ENCODE measurements at places on chromosomes 3 and 15.

DNA sequence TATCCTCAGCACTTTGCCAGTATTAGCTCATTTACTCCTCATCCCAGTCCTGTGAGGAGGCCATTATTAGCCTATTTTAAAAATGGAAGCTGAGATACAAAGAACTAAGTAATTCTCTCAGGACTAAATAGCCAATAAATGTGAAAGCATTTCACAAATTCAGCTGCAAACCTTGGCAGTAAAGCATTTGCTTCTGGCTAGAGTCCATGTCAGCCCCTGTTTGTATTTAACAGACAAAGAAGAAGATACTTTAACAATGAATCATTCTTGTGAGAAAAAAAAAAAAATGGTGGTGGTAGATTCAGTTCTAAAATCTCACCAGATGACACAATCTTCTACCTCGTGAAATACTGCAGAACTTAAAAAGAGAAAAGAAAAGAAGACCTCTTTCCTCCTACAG is 85.0 kb upstream of the CNTN6 start:
- no peak for DNase-seq

- DNase-seq: no peak
These were observed 33.0 kb downstream of the ZIC4 start for GRCh38 chr3:147373301-147373700.

GRCh38 chr3:72386327-72387000 is 461.8 kb downstream of the SHQ1 start:
- DNase-seq: no peak

DNA sequence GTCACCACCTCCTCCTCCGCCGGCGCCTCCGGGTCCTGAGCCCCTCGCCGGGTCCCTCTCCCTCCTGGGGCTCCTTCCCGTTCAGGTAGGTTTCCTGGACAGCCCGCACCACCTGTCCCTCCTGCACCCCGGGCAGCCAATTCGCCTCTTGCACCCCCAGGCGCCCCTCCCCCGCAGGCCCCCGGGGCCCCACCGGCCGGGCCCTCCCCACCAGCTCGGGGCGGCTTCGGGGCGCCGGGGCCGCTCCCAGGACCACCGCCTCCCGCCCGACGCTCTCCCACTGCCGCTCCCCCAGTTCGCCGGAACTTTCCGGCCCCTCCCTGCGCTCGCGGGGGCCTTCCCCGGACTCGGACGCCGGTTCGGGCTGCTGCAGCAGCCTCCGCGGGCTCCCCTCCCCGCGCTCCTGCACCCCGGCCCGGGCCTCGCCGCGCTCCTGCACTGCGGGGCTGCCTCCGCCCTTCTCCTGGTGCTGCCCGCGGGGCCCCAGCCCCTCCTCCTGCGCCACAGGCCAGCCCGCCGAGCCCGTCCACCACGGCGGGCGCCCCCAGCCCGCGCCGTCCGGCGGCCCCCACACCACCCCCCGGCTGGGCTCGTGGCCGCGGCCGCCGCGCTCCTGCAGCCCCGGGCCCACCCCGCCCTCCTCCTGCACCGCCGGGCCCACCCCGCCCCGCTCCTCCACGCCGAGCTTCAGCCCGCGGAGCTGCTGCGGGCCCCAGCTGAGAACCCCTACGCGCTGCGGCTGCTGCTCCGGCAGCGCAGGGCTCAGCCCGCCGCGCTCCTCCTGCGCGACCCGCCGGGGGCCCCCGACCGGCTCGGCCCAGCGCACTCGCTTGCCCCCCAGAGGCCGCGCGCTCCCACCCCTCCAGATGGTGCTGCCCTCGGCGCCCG is 587 bp upstream of the TNK2 start:
- peak; percentile 53 for DNase-seq

DNA sequence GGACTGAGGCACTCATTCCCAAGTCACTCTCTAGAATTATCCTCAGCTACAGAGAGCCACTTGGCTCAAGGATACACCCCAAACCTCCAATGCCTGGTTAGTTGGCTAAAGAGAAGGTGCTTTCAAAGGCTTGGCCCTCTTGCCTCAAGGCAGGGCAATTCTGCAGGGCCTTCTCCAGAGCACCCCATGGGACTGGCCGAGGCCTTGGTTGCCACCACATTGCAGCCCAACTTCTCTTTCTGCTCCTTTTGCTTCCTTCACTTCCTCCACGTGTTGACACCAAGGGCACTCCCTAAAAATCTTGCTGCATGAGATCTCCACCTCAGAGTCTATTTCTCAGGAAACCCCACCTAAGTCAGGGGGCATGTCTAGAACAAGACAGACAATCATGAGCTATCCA is 36.7 kb downstream of the MEGF11 start:
- no peak for DNase-seq

DNA sequence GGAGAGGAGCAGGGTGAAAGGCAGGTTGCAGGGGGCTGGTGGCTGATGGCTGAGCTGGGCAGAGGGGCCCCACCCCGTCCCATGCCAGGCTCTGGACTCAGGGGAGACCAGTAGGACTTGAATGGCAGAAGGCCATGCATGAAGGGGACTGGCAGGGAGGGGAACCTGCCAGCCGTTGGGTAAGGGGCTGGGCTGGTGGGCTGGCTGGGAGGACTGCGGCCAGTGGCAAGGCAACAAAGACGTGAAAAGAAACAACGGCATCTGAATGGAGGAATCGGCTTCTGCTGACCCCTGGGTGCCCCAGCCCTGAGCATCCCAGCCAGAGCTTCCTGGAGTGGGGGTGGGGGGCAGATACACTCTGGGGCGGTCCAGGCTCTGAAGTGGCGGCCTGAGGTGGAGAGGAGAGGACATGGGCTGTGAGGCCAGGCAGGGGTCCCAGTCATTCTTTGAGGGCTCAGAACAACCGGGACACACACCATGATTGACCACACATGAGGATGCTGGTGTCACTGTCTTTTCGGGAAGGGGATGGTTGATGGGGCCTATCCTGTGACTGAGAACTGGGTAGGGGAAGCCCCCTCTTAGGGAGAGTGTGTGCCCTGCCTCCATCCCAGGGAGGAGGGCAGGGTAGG is 11.7 kb downstream of the GLYCTK start:
- no peak for DNase-seq

DNA sequence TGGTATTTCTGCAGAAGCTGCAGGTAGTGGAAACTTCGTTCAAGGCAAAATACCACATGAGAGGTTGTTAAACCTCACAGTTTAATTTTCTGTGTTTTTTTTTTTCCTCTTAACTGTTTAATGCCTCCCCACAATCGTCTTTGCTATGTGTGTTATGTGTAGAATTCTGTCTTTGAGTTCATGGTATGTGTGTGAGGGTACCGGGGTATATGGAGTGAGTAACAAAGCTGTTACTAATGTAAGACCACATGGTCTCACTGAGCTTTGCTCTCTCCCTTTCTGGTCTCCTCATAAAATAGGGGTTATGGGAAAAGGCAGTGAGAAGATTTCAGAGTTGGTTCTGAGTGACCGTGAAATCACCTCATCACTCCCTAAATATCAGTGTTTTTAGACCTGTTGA is 143.6 kb downstream of the USP13 start:
- no peak for DNase-seq

GRCh38 chr3:112377568-112378071 is 44.7 kb downstream of the CD200 start:
- no peak for DNase-seq

DNA sequence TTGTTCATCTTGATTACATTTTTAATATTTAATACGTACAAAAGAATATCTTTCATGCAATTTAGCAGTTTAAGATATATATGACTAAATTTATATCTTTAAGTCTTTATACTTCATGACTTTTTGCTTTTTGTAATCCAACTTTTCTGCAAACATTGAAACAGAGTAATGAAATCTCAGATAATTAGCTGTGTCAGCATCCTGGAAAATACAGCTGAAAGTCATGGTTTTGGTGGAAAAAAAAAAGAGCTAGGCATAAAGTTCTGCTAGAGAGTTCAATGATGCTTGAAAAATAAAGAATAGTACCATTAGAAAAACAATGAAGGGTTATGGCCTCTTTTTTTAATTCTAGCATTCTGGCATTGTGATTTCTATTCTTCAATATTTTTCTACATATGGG is 387.4 kb upstream of the ROBO2 start:
- DNase-seq: no peak

GRCh38 chr3:120652896-120653545 is 29.0 kb downstream of the HGD start:
- DNase-seq: peak; percentile 10

DNA sequence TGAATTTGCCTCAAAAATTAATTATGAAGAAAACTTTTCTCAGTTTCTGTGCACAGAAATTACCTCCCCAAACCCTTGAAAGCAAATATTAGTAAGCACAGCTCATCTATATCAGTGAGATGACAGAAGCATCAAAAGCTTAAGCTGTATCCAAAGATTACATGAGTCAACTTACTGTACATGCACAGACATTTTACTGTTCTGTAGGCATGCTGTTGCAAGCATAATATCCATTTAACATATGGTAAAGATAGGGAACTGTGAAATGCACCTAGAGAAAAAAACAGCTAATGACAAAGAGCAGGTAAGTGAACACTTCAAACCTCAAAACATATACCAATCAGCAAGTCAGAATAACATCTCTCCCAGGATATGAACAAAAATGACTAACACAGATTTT is 20.9 kb downstream of the SHOX2 start:
- DNase-seq: no peak

DNA sequence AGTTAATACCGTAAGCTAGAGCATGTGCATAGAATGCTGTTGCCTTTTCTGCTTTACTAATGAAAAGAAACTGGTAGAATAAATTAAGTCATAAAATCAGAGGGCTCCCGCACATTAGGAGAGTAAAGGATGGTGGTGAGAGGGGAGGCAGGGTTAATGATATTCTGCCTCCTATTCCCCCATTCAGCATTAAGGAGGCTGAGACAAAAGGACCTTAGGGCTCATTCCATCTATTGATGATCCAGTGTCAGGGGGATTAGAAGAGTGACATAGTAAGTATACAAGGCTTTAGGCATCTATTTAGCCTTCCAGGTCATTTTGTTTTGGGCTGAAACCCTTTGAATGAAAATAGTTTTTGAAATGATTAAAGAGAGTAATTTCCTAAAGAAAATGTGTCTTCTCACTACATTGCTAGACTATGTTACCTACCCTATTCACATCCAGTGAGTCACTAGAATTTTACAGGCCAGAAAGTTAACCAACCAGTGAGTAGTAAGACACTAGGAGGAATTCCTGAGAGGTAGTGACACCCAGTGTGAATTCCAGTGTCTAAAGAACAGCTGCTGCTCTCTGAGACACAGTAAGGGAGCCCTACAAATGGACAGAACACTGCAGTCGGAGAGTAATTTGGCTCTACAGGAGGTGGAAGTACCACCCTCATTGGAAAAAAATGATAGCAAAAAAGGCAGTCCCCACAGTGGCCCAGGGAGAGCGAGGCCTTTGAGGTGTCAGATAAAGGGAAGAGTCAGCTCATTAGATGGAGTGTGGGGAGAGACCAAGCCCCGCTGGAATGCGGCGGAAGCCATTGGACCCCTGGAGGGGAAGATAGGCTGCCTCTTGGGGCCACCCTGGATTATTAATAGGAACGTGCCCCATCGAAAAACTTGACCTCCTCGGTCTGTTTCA is 67.6 kb downstream of the TUSC7 start:
- DNase-seq: no peak

DNA sequence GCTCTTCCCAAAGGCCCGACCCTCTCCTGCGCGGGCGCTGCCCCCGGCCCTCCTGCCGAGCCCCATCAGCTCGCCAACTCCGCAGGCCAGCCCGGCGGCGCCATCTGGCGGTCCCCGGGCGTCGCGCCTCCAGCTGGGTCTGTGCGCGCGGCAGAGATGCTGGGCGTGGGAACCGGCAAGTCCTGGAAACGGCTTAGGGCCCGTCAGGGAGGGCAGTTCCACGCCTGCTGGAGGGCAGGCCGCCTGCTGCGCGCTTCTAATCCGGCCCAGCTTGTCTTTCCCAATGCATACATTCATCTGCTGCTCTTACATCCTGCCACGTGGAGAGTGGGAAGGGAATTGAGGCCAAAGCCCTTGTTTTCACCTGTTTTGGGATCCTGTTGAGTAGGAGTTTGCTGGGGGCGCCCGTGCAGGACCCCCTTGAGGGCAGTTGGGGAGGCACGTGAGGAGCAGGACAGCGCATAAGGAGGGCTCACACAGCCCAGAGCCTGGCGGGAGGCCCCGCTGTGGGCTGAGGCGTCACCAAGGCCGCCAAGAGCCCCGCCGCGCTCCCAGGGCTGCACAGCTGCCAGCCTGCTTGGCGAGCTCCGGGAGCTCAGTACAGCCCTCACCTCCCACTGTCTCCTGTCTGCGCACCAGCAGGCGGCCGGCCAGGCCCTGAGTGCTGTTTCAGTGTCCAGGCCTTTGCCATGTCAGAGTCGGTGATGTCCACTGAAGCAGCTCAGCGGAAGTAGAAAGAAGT is 165.6 kb downstream of the NSMCE3 start:
- peak; percentile 55 for DNase-seq

DNA sequence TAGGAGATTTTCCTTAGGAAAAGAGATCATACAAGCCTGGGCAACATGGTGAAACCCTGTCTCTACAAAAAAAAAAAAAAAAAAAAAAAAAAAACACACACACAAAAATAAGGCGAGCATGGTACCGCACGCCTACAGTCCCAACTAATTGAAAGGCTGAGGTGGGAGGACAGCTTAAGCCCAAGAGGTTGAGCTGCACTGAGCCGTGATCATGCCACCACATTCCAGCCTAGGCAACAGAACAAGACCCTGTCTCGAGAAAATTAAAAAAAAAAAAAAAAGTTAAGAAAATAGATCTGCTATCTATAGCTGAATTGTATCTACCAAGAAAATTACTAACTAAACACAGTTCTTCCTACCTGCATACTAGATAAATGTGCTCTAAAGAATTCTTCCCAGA is 7.1 kb downstream of the MSL2 start:
- DNase-seq: no peak

- DNase-seq: no peak
These were observed 636 bp upstream of the SNRPA1 start for GRCh38 chr15:101295607-101296161.

DNA sequence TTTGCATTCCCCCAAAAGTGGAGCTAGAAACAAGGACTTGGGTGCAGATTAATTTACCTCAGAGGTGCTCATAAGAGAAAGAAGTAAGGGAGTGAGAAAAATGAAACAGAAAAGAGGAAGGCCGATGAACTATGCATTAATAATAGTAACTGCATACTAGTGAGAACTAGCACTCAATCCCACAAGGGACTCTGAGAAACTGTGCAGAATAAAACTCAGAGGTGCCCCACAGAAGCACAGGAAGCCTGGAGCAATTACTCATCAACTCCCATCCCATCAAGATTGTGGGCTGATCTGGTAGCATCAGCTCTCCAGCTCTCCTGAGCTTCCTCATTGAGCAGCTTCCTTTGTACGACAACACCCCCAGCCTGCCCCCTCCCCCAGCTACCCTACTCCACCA is 50.8 kb downstream of the CLDN18 start:
- DNase-seq: no peak

GRCh38 chr3:17390785-17391184 is 351.6 kb downstream of the TBC1D5 start:
- no peak for DNase-seq

- DNase-seq: no peak
These were observed 53.8 kb downstream of the SAMMSON start for GRCh38 chr3:70053293-70053692.

All from erythroblast (primary cell).